NCI-H510A treated with DMSO at 0.1 percent for 48 hours (cell line): ENCODE measurements at places on chromosomes 7 and 10.

GRCh38 chr10:78655979-78656378 is 412.8 kb upstream of the ZMIZ1 start:
- no peak for DNase-seq

DNA sequence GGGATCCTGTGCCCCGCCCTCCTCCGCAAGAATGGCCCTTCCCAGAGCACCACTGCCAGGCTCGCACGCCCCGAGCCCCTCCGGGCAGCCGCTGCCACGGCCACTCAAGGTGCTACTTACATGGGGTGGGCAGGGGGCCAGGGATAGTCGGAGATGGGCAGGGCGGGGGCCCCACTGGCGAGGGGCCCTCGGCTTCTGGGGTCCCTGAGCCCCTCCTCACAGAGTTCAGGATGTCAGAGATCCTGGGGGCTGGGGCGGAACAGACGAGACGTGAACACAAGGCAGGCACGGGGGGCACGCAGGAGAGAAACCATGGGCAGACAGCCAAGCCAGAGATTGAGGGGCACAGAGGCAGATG is 25.6 kb downstream of the YKT6 start:
- DNase-seq, result no peak

- no peak for DNase-seq
Measured at GRCh38 chr10:57094083-57094482, 733.0 kb upstream of the ZWINT start.

GRCh38 chr7:25012254-25012653 is 32.3 kb upstream of the OSBPL3 start:
- no peak for DNase-seq

DNA sequence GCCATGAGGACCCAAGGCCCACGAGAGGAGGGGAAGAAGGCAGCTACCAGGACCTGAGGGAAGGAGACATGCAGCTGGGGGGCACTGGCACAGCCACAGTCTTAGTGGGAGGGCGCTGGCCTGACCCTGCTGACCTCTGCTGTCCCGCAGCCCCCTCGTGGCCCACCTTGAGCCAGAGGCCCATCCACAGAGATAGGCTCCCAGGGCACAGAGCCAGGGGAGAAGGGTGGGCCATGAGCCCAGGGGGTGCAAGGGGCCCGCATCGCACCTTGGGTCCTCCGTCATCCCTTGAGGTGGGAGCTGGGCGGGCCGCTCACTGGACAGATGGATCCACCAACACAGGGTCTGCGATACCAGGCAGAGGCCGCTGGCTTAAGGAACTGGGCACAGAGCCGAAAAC is 387.7 kb upstream of the PFKP start:
- no peak for DNase-seq

DNA sequence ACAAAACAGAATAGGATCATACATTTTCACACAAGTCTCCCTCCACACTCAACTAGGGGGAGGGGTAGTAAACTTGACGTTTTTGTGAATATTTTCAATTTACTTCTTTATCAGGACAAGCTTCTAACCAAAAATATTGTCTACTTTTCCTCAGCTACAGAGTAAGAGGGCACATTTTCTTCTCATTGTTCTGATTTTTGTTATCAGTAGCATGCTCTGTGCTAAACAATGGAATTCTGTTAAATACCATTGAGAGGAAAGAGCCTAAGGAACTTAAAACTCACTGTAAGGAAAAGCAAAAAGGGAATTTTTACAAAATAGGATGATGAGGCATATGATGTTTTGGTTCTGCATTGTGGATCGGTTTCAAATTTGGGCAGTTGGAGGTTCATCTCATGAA is 41.2 kb downstream of the ANLN start:
- no peak for DNase-seq

GRCh38 chr7:42843205-42843800 is 68.6 kb downstream of the C7orf25 start:
- DNase-seq, result peak; percentile 5
